Posterior vena cava (tissue), 2 donors: ENCODE measurements at places on chromosomes 6 and 20. TPM values are rescaled to one million over a fixed set of nuclear protein-coding genes. Genes with fewer than 3 reads are reported as not detected.

GRCh38 chr6:129766959-129767728, 57.2 kb upstream of the ARHGAP18 start:
- peak; percentile 80 for DNase-seq

DNA sequence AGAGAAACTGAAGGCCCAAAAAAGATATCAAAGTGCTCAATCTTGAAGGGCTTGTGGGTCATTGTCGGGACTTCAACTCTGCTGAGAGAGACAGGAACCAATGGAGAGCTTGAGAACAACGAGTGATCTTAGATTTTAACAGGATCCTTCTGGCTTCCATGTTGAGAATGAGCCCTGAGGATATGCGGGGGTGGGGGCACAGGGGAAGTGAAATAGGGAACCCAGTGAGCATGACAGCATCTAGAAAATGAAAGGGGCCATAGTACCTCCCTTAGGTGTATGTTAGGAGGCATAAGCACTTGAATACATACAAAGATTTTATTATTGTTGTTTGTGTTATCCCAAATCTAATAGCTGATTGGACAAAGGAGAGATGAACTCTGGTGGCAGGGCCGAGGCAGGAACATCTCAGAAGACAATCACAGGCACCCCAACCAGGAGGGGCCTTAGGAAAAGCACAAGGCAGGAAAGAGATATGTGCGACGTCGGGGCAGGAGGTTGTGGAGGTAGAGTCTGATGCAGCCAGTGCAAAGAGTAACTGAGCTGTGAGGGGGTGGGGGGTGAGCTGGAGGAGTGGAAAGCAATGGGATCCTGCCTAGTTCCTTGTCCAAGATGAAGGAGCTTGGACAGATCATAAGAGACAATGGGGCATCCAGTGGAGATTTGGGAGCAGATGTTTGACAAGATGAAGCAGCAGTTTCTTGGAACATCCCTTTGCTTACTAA, 10.4 kb downstream of the TGM6 start:
- DNase-seq = no peak

DNA sequence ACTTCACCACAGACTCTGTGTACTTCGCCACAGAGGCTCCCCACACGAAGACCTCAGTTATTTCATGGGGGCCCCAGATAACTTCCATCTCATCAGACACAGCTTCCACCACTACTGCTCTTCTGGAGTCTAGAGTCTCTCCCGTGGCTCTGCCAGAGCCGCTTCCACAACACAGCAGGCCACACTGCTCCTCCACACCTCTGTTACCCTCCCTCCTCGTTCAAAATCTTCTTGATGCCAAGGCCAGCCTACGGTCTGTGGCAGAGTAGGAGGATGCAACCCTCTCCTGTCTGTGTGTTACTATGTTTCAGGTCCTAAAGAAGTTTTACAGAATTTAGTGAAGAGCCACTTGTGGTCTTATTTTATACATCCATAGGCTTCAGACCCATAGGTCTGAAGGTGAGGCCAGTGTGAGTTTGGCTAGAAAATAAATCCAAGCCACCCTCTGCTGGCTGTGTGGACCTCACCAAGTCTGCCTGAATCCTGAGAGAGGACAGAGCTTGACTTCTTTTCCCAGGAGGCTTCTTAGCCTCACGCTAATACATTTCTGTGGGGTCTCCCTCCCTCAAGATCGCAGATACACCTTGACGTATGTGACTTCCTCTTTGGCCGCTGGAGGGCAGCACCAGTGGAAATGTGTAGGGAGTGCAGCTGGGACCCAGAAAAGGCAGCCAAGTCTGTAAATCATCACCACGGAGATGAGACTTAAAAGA, 197.7 kb downstream of the FAXC start:
- no peak for DNase-seq

- DNase-seq = no peak
Measured at GRCh38 chr20:19404826-19405225, 192.4 kb downstream of the SLC24A3 start.

DNA sequence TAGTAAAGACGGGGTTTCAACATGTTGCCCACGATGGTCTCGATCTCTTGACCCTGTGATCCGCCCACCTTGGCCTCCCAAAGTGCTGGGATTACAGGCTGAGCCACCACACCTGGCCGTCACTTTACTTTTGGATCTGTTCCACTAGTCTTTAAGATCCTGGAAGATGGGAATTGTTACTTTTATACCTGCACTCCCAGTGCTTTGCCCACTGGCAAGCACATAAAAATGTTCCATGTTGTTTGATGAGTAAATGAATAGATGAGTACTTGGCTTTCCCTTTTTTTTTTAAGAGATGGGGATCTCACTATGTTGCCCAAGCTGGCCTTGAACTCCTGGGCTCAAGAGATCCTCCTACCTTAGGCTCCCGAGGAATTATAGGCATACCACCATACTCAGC, 84.8 kb upstream of the SASH1 start:
- DNase-seq = no peak

- no peak for DNase-seq
Measured at GRCh38 chr6:93581371-93581770, 162.0 kb upstream of the EPHA7 start.

- DNase-seq = peak; percentile 68
Measured at GRCh38 chr20:37342231-37343177, 3.4 kb upstream of the SRC start.

DNA sequence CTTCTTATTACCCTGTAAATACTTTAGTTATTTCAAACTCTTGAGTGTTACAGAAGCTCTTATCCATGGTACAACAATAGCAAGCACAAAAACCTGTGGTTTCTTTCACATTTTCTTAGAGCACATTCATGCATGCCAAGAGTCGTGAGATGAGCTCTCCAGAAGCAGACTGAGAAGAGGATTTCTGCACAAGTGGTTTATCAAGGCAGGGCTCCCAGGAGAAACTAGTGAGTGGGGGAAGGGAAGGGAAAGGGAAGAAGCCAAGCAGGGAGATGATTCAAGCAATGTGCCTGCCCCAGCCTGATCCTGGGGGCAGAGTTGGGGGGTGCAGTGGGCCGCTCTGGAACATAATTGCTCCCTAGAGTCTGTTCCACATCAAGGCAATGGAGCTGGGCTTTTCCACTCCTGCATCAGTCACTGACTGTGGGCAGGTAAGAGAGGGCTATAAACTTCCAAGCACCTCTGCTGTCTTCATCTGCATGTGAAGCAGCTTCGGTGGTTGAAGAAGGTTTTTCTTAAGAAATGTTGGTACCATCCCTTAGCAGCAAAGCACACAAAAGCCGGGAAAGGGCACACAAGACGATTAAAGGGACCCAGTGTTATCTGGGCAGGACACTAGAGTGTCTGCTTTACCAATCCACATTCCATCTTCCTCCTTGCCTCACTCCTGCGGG, 152.1 kb downstream of the PLCB4 start:
- DNase-seq = no peak

DNA sequence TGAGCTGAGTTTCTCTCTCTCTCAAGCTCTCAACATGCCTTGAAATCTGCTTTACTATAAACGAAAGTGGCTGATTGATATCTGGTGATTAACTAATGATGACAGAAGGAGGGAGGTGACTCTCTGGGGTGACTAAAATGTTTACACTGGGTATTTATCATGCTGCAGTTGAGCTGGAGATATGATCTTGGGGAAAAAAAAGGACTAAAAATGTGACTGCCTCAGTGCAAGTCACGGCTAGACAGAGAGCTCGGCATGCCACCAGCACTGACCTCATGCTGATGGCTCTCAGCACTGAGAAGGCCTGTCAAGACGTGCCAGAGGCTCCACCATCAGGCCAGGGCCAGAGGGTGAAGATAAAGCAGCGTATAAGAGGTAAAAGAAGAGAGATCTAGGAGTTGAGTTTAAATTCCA, 103.1 kb upstream of the SPACA1 start:
- peak; percentile 92 for DNase-seq

GRCh38 chr6:56550301-56550700, 92.4 kb downstream of the DST start:
- DNase-seq = no peak

DNA sequence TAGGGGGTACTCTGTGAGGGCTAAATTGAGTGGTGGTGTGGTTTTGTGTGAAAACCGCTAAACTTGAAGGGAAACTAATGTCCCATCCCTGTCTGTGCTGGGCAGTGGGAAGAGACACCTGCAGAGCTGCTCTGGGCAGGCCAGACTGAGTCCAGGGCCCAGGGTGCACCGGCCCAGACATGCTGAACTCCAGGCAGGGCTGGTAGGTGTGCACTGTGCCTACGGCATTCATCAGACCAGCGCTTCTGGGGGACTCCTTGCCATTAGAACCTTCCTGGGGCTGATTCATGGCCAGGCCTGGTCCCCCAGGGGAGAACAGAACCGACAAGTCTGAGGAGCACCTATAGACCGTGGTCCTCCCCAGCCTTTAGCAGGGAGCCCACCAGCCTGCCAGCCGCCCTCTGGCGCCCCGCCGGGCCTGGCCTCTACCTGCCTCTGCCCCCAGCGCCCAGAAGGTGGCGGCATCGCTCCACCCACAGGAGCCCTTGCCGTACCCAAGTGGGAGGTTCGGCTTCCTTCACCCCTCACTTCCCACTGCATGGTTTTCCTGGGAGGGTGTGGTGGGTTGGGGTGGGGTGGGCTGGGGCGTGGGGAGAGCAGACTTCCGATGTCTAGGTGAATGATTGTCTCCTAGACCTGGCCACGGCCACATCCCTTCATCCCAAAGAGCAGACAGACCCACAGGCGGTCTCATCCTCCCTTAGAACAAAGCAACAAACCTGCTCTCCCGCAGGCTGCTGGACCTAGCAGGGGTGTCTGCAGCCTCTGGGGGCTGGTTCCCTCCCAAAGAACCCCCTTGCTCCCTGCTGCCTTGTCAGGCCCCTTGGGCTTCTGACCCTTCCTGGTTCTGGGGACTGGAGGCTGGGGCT, 15.5 kb downstream of the CCDC167 start:
- no peak for DNase-seq

GRCh38 chr6:166779381-166779780, 152.3 kb upstream of the RPS6KA2 start:
- peak; percentile 40 for DNase-seq

DNA sequence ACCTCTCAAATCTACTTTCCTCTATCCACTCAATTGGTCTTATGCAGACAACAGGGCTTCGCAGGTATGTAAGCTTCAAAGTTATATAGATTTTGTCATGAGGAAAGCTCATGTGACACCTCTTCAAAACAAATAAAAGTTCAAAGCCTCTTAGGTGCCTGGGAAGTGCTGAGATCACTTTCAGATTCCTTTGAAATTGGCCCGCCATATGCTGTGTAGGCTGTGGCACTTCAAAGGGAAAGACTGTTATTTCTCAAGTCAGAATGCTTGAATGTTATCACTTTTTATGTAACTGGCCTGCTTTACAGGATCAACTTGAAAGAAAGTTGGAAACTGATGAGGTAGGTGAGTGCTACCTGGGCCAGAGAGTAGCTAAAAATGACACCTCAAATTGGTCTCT, 67.1 kb upstream of the GFRAL start:
- no peak for DNase-seq

DNA sequence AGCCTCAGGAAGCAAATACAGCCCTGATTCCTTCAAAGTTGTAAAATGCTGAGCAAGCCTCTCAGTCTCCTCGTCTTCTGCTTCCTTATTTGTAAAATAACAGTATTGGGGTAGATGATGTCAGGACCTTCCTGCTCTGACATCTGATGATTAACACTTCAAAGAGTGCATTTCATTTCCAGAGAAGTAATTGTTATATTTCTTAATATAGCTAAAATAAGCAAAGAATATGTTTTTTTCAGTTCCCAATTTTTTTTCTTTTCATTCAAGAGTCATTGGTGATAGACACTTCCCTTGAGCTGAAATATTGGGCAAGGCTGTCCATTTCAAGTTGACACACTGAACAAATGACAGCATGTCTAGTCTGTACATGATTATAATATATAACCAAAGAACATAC, 53.4 kb downstream of the SLX4IP start:
- DNase-seq = no peak

DNA sequence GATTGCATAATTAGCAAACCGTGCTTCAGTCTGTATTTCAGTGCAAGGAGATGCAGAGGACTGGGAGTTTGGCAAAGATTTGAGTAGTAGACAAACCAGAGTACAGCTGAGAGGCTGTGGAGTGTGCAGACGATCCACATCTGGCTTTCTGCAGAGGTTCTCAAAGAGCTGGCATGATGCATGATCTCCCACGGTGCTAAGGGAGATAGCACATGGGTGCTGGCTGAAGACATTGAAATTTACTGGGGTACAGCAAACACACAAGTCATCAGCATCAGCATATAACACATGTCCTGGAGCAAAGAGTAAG, 79.0 kb upstream of the FAM184A start:
- no peak for DNase-seq

GRCh38 chr6:139650941-139651340, 276.5 kb upstream of the CITED2 start:
- DNase-seq = no peak

DNA sequence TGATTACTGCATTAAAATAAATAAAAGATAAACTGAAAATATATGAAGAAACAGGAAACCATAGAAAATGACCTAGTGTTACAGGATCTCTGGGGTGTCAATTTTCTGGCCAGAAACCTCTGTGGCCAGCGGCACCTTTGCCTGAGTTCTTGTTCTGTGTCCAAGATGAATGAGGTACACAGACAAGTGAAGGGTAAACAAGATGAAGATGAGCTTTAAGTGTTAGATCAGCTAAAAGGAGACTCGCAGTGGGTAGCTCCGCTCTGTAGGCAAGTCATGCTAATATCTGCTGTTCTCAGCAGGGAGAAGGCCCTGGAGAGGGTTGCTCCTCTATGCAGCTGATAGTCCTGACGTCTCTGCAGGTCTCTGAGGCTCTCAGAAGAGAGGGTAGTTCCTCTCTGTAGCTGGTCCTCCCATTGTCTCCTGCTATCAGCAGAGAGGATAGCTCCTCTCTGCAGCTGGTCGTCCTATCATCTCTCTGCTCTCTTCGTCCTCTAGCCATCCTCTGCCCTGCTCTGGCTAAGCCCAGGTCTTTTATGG, 35.9 kb upstream of the TBC1D22B start:
- DNase-seq = no peak

- no peak for DNase-seq
Measured at GRCh38 chr6:150987371-150987828, 121.9 kb downstream of the MTHFD1L start.

DNA sequence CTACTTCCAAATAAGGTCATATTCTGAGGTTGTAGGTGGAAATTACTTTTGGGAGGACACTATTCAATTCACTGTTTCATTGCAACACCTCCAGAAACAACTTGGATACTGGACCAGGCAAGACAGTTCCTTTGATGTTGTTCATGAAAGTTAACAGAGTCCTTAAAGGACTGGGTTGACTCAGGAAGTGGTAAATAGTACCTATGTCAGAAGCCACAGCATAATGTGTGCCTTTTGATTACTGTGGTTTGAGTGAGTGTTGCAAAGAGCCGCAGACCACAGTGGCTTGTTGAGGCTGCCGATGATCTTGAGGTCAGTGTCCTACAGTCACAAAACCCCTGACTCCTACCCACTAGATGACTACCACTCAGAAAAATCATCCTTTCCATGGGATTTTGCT, 10.9 kb downstream of the IL20RA start:
- no peak for DNase-seq

GRCh38 chr20:24768713-24769601, 180.1 kb upstream of the CST7 start:
- DNase-seq = no peak

GRCh38 chr6:33723371-33724085, 12.0 kb upstream of the UQCC2 start:
- DNase-seq = no peak

CCR6 gene
- total RNA-seq = not detected

HLA-DOA gene
- total RNA-seq = 3.5 TPM

TDRD6 gene
- total RNA-seq = 0.74 TPM

SLC22A3 gene
- 24.3 TPM for total RNA-seq

C20orf144 gene
- not detected for total RNA-seq
